Dorsolateral prefrontal cortex (tissue), 122 donors: ENCODE measurements at places on chromosomes 5 and 9.

- DNase-seq = no peak
These were observed 6.6 kb upstream of the PRKACG start for GRCh38 chr9:69020301-69021145.

GRCh38 chr9:129665814-129666520, 520 bp downstream of the PRRX2 start:
- no peak for DNase-seq

- no peak for DNase-seq
These were observed 15.0 kb upstream of the GRHPR start for GRCh38 chr9:37407468-37407867.

- DNase-seq = no peak
These were observed 85.4 kb downstream of the YTHDC2 start for GRCh38 chr5:113598926-113599325.

GRCh38 chr9:127045148-127045547, 77.3 kb downstream of the ANGPTL2 start:
- DNase-seq = no peak

DNA sequence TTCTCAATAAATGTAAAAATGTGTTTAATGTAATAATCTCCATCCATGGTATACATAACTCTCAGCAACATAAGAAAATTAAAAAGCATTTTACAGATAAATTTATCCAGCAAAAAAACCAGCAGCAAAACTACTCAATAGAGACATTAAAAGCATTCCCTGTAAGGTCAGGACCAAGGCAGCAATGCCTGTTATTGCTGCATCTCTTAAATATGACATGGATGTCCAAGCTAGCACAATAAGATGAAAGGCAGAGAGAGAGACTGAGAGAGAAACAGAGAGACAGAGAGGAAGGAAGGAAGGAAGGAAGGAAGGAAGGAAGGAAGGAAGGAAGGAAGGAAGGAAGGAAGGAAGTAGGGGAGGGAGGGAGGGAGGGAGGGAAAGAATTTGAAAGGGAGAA, 289.0 kb upstream of the PAPPA start:
- DNase-seq = no peak

GRCh38 chr5:54616031-54616430, 98.5 kb downstream of the SNX18 start:
- no peak for DNase-seq

GRCh38 chr9:78064075-78064474, 32.5 kb upstream of the GNAQ start:
- no peak for DNase-seq

DNA sequence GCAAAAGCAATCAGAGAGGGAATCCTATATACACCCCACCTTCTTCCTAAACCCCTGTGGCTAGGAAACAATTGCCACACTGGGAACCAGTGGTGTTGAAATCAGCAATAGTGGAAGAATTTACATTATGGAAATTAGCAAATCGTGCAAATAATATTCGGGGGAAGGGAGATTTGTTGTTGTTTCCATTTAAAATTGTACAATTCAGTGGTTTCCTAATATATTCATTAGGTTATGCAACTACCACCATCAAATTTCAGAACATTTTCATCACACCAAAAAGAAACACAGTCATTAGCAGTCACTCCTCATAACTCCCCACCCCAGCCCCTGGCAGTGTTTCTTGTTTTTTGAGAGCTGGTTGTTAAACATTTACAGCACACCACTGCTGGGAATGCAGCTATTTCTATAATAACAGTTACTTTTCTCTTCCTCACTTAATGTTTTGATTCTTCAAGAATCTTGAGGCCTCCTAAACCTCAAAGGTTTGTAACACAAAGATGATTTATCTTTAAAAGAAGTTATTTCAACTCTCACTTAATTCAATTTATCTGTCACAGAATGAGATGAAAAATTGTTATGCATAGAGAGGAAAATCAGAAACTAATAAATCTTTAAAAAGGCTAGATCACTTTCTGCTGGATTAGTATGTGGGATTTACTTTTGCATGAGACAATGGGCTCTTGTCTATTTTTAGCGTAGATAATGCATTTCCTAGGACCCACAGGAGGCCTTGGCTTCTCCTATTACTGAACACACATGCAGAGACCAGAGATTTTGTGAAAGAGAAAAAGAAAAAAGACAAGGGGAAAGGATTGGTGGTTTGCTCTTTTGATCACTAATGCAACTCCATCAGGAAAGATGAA, 91.8 kb upstream of the DAPK1 start:
- no peak for DNase-seq

GRCh38 chr5:141508798-141509611, 20.1 kb downstream of the PCDHGC5 start:
- DNase-seq = peak; percentile 66

DNA sequence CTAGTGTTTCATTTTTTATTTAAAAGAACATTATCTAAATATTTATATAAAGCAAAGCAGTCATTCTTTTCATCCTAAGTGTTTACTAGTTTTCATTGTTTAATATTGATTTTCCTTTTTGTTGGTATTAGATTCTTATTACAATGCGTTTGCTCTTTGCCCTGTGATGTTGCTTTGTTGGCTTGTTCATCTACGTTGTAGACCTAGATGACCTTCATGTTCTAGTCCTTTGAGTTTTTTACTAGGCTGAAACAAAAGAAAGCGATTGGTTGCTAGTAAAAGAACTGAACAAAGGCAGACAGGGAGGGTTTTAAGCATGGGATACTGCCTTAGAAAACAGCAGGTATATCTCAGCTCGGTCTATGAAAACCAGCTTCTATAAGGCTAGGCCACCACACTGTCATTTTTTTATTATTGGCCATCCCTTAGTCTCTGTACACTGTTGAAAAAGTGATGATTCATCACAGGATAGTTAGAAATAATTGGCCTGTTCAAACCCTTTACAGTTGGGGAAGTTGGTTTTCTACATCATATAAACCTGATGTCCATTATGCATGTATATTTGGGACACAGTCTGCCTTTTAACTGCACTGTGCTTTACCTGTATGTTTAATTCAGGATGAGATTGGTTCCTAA, 119.0 kb downstream of the ZCCHC7 start:
- DNase-seq = no peak

DNA sequence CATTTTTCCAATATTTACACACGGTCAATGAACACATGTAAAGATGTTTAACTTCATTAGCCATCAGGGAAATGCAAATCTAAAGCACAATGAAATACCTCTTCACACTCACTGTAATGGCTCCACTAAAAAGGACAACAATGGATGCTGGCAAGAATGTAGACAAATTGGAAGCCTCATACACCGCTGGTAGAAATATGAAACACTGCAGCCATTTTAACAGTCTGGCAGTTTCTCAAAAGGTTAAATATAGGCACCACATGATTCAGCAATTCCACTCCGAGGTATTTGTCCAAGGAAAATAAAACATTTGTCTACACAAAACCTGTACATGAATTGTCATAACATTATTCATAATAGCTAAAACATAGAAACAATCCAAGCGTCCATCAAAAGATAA, 20.0 kb downstream of the RNF145 start:
- DNase-seq = no peak

DNA sequence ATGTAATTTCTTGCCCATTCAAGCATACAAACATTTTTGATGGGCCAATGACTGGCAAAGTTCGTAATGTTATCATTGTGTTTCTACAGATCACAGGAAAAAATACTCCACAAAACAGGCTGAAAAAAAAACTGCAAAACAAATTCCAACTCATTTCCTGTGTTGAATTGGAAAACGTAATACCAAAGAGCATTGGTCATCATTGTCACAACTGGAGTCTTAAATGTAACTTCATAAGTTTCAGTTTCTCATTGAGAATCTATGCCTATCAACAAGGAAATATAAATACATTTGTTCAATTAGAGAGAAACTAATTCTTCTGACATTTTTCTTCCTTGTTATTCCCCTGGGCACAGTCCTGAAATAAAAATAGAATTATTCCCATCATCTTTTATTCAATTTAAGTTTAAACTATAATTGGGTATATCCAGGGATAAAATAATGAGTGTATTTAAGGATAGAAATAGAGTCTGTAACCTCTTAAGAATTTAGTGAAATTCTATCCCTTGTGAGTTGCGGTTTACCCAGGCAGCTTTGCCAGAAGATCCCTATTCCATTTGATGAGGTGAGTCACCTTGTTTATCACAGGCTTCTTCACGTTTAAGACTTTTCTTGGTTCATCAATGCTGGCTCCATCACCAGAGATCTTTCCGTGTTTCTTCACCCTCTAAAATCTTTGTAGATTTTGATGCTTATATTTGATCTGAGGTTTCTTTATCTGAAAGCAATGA, 112.7 kb upstream of the ITGA1 start:
- no peak for DNase-seq

DNA sequence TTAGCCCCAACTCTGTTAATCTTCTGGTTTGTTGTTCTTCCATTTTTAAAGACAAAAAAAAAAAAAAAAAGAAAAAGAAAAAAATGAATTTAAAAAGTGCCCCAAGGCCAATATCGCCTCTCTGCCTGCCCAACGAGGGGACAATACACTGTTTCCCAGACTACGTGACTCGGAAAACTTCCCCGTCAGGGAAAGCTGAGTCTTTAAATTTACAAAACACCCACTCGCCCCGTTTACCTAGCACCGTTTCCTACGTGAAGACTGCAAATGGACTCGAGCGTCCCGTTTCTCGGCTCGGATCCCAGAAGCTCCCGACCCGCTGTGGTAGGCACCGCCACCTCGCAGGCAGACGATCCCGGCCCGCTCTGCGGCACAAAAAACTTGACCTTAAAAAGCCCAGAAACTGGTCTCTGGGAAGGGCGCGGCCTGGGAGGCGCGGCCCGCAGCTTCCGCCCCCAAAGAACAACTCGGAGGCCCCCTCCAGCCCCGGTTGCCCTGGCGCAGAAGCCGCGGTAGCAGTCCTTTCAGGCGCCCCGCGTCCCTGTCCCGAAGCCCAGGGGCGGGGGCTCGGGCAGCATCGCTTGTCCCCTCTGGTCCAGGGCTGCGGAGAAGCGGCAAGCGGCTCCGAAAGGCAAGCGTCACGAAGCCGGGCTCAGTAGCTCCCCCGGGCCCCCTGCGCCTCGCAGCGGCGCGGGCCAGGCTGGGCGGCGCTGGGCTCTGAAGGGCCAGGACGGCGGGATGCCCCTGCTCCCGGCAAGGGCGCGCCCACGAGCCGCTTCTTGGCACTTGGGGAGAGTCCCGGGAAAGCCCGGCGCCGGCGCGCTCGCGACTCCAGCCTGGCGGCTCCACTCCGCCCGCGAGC, at the start of gene GCNT4:
Gene GCNT4 (minus strand): TSS at position 367 of the 862 bp plus-strand sequence. CDS start 22,521 bp downstream, outside the sequence.
- no peak for DNase-seq

DNA sequence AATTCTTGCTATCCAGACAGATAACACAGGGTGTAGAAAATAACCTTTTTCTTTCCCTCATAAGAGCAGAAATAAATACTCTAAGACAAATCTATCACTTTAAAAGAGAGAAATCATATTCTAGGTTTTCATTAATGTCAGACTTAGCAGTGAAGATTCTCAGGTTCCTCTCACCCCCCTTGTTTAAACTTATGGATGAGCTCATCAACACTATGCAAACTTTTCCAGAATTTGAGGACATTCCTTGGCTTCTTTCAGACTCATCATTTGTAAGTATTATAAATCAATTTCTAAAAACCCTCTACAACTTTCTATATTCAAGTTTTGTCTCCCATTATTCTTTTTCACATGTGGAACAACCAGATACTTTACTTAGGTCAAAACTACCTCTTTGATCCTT, 374.9 kb upstream of the TRPC7 start:
- DNase-seq = no peak

- no peak for DNase-seq
These were observed 36.8 kb downstream of the HAPLN1 start for GRCh38 chr5:83683836-83684235.

DNA sequence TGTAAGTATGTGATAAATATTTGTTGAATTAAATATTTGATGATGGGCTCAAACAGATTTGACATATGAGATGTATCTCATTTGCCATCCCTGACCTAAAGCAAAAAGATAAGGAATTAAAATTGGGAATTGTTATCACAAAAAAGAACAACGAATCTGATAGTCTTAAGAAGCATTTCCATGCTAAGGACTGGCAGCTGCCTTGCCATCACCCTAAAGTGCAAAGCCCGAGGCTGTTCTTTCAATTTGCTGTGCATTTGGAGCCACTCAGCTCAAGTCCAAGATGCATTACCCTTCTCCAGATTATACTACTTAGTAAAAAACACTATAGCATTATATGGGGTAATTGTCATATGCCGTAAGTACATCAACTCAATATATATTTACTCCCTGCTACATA, 618.3 kb upstream of the CLINT1 start:
- no peak for DNase-seq

DNA sequence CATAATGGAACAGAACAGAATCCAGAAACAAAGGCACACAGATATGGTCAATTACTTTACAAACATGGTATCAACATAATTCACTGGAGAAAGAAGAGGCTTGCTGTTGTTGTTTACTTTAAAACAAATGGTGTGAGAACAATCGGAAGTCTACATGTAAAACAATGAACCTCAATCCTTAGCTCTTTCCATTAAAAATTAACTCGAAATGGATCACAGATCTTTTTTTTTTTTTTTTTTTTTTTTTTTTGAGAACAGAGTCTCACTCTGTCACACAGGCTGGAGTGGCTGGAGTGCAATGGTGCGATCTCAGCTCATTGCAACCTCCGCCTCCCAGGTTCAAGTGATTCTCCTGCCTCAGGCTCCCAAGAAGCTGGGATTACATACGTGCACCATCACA, 9.8 kb downstream of the SEMA4D start:
- DNase-seq = peak; percentile 7

GRCh38 chr5:120516805-120517204, 52.7 kb downstream of the PRR16 start:
- no peak for DNase-seq

DNA sequence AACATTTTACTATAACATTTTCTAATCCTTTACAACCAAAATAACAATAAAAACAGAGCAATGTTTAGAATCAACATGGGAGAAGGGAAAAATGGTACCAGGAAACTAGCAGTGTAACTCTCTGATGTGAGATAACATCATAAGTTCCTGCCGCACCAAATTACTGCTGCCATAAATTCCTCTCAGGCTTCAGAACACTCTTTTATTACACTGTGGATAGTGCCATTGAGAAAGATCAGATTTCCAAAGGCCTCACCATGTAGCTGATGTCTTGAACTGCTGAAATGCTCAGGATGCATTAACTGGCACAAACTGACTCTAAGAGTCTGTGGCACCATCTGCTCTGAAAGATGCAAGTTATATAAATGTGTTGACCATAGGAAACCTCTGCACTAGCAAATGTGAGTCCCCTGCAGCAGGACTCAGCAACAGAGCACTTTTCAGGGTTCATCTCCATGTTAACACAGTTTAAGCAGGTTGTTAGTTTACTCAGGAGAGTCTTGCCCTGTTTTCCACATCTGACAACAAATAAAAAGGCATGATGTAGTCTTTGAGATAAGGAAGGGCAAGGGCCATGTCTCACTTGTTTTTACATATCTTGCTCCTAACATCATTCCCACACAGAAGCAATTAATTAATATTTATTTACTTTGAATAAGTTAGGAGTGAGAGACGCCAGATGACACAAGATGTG, 218.1 kb downstream of the CETN3 start:
- DNase-seq = no peak

GRCh38 chr5:176837707-176838115, 27.4 kb downstream of the UNC5A start:
- peak; percentile 62 for DNase-seq

- DNase-seq = no peak
These were observed at the start of gene CAPSL for GRCh38 chr5:35938568-35939227. TSS of gene CAPSL (minus strand) at chr5:35938622. CDS start at chr5:35921120, 17,502 bp downstream.
